ENCODE measurements at places on chromosomes 4 and X.

GRCh38 chr4:151862766-151863165 is 102.0 kb upstream of the GATB start:
- DNase-seq: peak; percentile 34

GRCh38 chr4:170687751-170688150 is 598.0 kb upstream of the AADAT start:
- no peak for DNase-seq

DNA sequence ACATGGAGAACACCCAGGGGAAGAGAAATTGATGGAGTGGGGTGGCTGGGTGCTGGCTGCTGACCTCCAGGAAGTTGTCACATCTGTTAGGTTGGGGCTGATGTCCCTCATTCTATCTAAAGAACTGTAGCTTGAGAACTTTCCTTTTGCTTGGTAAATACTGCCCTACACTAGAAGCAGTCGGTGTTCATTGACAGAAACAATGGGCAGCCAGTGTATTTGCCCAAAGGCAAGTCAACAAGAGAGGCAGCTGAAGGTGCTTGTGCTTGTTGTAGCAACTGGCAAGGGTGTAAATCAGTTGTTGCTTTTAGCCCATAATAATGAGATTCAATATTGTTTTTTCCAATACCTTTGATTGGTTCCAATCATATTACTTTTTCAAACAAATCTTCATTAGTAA is 956 bp downstream of the TMEM154 start:
- no peak for DNase-seq

DNA sequence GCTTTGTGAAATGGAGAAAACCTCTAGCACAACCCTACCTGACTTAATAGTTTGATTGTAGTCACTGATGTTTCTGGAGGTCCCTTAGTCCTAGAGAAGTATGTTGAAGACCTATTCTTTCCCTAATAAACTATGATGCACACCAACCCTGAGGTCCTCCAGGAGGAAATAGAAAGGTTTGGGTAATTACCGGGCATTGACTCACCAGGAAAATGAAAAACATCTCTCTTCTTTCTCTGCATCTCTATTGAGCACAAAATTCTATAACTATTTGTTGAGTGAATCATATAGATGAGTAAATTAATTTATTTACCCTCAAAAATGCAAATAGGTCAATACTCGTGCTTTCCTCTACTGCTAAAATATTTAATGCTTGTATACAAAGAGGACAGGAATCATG is 582.4 kb upstream of the FAM241A start:
- no peak for DNase-seq

DNA sequence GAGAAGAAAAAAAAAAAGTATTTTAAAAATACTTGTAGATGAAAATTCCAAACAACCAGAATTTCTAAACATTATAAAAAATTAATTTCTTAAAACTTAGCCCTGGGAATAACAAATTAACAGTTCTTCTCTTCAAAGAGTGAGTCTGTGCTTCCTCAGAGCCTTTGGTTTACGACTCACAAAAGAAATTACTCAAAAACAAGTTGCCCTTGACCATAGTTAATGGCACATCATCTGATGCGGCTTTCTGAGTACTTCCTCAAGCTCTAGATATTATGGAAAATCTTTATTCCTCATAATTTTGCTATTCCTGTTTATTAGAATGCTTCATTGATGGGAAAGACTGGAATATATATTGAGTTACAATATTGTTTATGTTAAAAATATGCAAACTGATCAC is 23.7 kb downstream of the TAPT1 start:
- no peak for DNase-seq

DNA sequence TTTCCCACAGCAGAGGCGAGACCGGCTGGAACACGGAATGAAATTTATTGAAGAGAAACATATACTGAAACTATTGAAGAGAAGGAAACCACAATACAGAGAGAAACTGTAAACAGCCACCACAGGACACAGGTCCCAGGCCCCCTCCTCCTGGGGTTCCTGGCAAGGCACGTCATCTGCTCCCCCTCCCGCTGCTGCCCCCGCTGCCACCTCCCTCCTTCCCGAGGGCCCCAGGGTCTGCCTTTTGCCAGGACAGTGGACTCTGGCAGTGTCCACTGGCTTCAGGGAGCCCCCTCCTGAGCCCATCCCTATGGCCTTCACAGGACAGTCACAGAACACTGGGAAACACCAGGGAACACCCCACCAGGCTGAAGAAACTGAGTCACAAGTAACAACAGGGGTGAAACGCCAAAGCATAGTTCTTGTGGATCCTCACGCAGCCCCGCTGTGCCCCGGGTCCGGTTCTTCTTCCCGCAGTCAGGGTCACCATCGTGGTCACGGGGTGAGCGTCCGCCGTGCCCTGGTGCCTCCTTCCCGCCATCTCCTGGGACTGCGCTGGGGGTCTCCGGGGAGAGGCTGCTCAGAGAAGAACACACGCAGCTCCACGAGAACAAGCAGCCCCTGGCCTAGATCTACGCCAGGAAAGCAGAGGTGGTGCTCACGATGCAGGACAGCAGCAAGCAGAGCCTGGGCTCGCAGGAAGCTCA is 5.4 kb downstream of the PNMA6E start:
- DNase-seq: no peak

DNA sequence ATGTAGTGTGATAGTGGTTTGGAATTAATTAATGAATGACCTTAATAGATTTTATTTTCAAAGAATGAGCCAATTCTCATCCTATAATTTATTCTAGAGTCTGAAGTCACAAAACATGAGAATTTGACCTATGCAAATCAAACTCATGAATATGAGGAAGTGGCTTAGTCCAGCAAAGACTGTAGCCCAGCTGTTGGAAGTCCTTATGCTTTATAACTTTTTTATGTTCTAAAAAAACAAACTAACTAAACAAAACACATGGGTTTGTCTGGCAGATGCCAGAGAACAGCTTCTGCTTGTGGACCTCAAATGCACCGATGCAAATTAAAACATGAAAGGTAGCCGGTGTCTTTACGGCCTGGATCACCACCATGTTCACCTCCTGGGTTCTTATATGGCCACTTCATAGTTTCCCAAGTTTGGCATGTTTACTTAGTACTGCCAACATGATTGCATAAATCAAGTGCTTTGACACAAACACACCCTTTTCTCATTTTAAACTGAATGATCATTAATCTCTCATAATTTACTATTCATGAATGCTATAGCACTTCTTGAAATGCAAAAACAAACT is 277.4 kb downstream of the PAPSS1 start:
- DNase-seq: no peak

- peak; percentile 87 for DNase-seq
Measured at GRCh38 chrX:101708163-101708562, 48.5 kb upstream of the ARMCX2 start.

DNA sequence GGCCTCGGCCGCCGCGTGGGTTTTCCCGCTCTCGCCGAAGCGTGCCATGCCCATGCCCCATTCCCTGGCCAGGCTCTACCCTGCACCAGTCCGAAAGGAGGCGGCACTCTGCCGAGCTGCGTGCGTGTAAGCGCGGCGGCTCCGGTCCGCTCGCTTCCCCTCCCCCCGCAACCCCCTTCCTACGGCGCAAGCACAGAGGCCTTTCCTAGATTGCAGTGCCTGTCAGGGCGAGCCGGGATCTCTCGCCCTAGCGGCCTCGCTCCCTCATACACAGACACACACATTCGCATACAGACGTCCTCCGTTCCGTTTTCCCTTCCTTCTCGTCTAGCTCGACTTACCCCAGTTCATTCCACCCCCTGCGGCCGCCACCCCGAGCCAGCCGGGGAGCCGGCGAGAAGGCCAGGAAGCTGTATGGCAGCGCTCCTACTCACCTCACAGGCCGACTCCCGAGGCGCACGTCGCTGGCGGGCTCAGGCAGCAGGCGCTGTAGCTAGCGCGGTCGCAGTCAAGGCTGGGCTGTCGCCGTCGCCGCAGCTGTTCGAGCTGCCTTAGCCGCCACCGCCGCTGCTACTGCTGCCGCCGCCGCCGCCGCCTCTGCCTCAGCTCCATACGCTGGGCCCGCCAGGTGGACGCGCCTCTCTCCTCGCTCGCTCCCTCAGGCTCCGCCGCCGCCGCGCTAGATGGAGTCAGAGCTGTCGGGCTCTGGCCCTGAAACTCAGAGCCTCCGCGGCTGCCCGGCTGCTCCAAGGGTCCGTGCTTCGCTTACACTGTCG is 615 bp downstream of the NEXMIF start:
- DNase-seq: no peak

DNA sequence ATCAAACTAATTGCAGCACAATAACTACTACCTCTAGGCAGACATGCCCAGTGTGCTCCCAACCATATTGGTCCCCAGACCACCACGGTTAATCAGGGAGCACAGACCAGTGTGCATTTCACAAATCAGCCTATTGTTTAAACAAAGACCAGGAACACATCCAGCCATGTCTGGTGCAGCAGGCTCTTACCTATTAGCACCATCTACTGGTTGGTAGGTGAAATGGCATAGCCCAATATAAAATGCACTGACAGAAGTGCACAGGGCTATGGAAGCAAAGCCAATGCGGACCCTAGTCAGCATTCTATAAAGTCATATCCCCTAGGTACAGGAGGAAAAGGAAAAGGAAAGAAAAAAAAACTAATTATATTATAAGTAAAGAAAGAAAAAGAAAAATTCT is 15.5 kb upstream of the CYLC1 start:
- no peak for DNase-seq

DNA sequence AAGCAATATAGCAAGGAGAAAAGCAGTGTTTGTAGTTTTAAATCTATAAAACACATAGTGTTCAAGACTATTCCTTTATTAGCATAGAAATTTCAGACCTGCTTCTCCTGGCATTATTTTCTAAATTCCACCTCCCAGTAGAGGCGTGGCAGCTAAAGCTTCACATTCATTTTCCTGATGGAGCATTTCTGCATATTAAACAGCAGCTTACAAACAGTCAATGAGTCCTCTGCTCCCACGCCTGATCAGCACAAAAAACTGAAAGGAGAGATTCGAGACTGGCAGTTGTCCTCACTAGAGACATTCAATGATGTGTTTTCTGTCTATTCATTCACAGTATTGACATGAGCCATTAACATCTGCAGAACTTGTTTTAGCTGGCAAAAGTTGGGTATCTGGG is 61.4 kb downstream of the SHISA3 start:
- DNase-seq: no peak

GRCh38 chr4:68576272-68577125 is at the start of gene UGT2B17:
UGT2B17 (minus strand) TSS chr4:68576322; CDS start chr4:68568484, 7,838 bp downstream.
- DNase-seq: no peak

GRCh38 chr4:188372058-188372457 is 232.8 kb downstream of the TRIML1 start:
- DNase-seq: no peak

GRCh38 chrX:17818726-17819125 is 42.4 kb downstream of the RAI2 start:
- DNase-seq: no peak

DNA sequence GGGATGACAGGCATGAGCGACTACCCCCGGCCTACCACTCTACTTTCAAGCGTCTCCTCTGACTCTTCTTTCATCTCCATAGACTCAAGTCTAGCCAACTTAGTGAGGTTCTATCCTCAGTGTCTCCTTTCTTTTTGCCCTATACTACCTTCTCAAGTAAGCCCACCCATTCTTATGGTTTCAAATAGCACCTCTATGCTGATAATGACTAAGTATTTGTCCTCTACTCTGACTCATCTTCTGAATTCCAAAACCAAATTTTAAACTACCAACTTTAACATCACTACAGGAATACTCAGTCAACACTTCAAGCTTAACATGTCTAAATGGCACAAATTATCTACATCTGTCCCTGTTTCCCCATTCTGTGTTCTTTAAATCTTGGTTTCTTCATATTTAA is 47.8 kb downstream of the ELF2 start:
- no peak for DNase-seq

DNA sequence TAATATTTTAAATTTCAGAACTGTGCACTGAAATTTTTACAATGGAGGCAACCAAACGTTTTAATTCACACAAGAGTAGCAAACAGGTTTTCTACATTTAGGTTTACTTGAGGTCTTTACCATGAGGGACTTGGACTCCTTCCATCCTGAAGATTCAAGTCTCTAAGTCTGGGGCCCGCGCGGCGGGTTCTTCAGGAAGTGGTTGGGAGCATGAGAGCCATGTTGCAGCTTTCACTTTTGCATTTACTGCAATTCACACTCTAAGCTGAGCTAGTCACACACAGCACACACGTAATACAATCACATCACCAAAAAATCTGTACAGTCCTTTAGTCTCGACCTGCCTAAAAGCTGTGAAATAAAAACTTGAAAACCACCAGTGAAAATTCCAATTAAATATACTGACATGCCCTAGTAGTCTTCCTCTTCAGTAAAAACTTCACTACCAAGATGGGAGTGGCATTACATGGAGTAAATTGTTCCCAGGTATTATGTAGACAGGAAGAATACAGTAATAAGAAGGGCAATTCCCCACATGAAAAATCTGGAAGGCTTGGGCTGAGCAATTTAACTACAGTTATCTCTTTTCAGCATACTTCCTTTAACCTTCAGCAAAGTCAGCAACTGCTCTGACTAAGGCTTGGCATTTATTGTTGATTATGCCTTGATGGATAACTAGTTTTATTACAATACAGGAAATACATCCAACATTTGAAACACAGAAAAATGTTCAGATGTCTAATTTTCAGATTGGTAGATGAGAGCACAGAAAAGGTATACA is 571.1 kb upstream of the DIPK2B start:
- DNase-seq: no peak

DNA sequence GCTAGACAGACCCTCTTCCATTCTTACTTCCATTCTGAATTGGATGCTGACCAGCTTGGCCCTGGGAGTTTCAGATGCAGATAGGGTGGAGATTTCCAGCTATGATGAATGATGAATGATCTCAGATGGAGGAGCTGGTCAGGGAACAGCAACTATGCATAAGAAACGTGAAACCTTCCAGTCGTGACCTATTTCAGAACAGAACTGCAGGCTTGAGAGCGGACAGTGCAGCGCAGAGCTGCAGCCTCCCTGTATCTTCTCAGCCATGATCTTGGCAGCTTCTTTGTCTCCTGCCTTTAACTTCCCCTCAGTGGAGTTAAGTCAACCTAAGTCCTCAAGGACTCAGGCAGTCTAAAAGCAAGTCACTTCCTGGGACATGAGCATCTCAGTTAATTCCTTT is 43.3 kb upstream of the HAND2 start:
- DNase-seq: no peak

- no peak for DNase-seq
Measured at GRCh38 chr4:100823993-100824323, 306.1 kb upstream of the EMCN start.

Measured in retinal pigment epithelial cell (primary cell).